ENCODE measurements at places on chromosomes 4 and X.

DNA sequence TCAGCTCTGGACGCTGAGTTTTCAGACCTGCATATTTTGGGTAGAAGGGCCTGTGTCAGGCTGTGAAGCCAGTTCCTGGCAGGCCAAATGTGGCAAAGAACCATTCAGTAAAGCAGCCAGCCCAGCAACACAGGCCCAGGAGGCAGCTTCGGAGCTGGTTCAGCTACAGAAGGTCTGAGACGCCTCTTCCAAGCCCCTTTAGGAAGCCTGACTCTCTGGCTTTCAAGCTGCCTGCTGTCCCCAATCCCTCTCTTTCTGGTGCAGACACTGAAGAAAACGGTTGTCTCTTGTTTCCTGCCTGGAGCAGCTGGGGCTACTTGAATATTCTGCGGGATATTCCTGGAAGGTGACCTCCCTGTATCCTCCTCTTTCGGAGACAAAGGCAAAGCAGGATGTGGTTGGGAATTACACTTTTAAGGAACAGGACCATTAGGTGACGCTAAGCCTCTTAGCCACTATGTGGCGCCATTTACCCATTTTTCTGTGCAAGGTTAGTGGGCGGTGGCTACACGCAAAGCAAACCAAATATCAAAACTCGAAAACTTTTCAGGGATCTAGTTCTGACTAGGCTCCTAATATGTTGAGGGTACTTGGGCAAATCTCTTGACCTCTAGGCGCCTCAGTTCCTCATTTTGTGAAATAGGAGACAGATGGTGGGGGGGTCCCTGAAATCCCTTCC lies 47.2 kb upstream of the LAS1L start:
- no peak for DNase-seq

- no peak for DNase-seq
These were observed 341.1 kb downstream of the GBA3 start for GRCh38 chr4:23033796-23034195.

GRCh38 chr4:65893957-65894755 lies 223.9 kb upstream of the EPHA5 start:
- DNase-seq: no peak

GRCh38 chr4:15213302-15213970 lies 211.2 kb downstream of the CPEB2 start:
- DNase-seq: no peak

DNA sequence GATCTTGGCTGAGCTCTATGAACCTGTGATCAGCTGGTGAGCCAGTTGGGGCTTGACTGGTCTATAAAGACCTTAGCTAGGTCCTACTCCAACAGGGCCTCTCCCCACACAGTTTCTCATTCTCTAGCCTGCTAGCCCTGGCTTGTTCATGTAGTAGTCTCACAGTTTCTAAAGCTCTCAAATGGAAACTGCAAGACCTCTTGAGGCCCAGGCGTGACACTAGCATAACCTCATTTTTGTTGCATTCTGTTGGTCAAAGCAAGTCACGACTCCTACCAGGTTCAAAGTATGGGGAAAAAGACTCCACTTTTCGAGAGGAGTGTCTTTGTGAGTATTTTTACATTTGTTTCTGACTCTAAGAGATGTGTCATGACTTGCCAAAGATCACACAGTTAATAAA lies 50.9 kb downstream of the CEP44 start:
- no peak for DNase-seq

GRCh38 chrX:41096339-41096955 lies 11.2 kb downstream of the USP9X start:
- no peak for DNase-seq

All from cerebellar nuclear complex (tissue), 1 donor.